CD4-positive, alpha-beta T cell treated with Interleukin-6 at 100 ng/mL for 8 hours (primary cell): ENCODE measurements at places on chromosomes 7 and 10.

DNA sequence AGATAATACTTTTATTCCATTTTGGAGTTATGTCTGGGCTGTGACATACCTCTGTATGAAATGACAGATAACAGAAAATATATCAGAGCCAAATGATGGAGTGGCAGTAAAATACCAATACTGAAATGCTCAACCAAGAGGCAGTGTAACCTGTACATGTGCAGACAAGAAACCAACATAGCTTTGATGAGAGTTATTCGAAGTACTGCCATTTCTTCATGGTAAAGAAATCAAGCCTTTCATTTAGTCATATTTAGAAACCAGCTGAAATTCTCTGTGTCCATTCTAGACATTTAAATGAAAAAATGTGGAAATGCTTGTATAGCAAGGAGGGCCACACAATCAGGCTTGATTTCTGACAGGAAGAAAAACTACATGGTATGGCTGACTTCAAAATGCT lies 127.1 kb upstream of the PTPRZ1 start:
- DNase-seq = no peak

DNA sequence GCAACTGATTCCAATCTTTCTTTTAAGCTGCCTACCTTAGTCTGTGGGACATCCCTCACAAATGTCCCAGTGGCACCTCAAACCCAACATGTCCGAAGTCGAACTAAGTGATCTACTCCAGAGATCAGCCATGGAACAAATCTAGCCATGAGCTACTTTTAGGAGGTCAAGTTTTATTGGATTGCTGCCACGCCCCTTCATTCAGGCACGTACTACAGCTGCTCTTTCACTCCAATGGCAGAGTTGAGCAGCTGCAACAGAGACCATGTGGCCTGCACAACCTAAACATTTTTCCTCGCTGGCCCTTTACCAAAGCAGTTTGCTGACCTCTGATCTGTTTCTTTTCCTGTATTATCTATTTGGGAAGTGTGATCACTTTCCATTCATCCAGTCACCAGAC lies 192.4 kb upstream of the CDCA7L start:
- DNase-seq = no peak

- no peak for DNase-seq
These were observed 2.8 kb upstream of the DEPP1 start for GRCh38 chr10:44981172-44982113.

DNA sequence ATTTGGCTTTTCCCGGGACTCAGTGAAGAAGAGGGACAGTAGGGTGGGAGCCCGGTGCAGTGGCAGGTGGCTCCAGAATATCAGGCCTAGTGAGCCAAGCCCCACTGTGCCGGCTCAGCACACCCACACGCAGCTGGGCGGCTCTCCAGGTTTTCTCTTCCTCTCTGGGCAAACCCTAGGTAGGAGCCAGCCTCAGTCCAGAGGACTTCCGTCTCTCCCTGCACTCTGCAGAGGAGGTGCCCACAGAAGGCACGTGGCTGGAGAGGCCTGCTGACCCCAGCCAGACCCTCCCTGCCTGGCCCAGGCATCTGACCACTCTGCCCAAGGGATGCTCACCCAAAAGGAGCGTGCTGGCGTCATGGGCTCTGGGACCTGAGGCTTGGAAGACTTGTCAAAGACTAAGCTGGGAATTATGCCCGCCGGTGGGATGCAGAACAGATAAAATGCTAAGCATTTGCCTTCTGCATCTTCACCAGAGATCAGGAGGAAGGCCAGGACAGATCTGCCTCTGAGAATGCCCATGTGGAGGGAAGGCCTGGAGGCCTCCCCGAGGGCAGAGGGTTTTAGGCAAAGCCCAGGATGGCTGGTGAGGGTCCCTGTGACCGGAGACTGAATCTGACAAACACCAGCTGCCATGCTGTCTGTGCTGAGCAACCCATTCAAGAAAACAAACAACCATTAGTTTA lies 40.2 kb downstream of the TCERG1L start:
- no peak for DNase-seq

- no peak for DNase-seq
These were observed 1158.5 kb upstream of the C7orf33 start for GRCh38 chr7:147432079-147432478.
